Central memory CD4-positive, alpha-beta T cell (primary cell): ENCODE measurements at places on chromosomes 5 and 9.
A peak's percentile ranks its signal among the peaks of the same experiment; 100 is the strongest.

GRCh38 chr9:131918481-131918880 is 161.2 kb downstream of the MED27 start:
- DNase-seq, result no peak

GRCh38 chr5:157603333-157604190 is 28.0 kb upstream of the ADAM19 start:
- peak; percentile 82 for DNase-seq

DNA sequence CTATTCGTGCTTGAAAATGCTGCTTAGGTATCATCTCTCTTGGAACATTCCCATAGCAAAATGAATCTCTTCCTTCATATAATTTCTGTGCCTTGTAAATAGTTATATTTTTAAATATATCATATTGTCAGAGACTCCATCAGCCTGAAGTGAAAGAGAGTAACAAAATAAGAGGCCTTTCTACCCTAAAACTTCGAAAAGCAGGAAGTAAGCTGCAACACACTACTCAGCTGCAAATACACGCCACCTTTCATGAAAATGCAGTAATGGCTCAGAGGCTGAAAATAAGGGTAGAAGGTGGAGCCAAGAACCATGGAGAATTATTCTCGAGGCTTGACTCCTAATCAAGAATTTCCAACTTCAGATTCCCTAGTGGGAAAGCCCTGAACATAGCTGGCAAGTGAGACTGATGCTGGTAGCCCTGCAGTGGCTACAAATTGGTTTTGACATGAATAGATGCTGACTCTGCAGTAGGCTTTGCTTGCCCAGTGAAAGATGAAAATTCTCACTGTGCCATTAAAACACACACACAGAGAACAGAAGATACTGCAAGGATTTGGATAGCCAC is 30.2 kb upstream of the PTGER4 start:
- peak; percentile 18 for DNase-seq

DNA sequence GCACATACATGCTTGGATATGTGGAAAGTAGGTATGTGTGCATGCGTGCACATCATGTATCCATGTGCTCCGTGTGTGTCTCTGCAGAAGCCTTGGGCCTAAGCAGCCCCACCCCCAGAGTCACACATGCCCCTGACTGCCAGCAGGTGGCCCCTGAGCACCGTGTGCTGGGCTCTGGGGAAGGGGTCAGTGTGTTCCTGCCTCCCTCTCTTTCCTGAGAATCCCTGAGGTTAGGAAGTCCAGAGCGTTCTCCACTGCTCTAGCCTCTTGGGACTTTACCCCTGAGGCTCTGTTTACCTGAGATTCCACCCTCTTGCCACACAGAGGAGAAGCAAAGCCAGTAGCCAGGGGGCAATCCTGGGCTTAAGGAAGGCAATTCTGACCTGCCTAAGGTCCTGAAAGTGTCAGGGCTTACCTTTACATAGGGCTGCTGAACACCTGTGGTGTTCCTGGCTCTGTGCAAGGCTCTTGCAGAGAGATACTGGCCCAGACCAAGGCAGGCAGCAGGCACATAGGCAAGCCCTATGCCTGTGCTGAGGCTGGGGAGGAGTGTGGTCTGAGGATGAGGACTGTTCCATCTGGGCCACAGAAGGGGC is 207.3 kb downstream of the TMEM38B start:
- no peak for DNase-seq

DNA sequence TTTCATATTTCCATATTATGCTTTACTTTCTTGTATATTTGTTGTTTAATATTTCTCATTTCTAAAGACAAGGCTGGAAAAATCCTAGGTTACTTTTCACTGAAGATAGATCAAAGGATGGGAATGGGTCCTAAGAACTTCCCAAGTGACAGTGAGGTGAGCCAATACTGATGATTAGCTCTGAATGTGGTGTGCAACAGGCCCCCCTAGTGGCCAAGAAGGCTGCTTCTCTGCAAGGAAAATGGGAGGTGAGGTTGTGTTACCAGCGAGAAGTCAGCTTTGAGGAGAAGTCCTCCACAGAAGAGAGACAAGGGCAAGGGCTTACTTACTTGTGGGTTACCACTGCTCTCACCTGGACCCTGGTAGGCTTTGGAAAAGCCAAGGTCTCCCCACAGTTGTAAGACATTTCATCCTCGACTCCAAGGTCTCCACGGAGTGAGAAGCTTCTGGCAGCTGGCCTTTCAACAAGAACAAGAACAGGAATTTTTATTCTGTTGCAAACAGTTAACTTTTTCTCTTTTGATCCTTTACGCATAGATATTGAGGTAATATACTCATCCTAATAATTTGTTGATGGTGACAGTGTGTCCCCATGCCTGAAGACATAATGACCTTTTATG is 69.9 kb downstream of the MAMDC2 start:
- DNase-seq, result no peak

- no peak for DNase-seq
Measured at GRCh38 chr5:58606064-58606463, 23.2 kb downstream of the RAB3C start.

DNA sequence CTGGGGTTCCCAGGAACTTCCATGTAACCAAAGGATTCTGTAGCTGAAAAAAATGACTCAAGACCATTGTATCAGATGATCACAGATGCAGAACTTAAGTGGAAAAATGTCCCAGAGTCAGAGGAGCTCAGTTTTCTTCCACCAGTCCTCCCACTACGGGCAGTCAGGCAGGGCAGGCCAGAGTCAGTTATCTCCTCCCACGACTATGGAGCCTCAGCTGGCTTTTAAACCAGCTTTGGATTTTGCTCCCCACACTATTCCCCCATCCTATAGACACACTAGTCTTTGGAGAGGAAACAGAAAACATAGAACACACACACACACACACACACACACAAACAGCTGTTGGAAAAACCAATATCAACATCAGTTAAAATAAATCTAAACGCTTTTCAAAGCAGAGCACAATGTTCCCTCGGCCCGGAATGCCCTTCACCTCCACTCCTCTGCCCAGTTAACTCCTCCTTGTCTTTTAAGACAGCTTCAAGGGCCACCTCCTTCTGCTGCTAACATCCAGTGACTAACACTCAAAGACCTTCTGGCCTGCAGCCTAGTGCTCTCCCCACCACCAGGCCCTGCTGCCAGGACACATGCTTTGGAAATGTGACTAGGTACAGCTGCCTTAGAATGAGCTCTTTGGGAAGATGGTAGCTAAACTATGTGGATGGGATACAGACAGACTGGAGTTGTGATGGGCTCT is 56.8 kb downstream of the NIPAL4 start:
- no peak for DNase-seq

- no peak for DNase-seq
Measured at GRCh38 chr9:111036429-111036789, 1.9 kb downstream of the LPAR1 start.
